NCI-H774 (cell line): ENCODE measurements at places on chromosomes 4 and X.

DNA sequence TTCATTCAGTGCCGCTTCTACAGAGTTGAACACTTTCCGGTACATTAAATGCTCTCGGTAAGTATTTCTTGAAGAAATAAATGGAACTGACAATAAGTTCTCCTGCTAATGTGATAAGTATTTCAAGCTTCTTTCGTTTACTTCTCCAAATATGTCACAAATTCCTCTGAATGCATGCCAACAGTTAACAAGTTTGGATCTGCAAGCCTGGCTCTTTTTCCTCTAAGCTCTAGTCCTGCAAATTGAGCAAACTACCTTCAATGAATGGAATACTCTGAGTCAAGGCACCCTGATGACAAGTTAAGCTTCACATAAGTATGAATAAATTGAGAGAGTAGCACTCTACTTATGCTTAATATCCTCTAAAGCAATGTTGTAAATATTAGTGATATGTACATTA lies 403.6 kb downstream of the PDGFC start:
- no peak for DNase-seq

DNA sequence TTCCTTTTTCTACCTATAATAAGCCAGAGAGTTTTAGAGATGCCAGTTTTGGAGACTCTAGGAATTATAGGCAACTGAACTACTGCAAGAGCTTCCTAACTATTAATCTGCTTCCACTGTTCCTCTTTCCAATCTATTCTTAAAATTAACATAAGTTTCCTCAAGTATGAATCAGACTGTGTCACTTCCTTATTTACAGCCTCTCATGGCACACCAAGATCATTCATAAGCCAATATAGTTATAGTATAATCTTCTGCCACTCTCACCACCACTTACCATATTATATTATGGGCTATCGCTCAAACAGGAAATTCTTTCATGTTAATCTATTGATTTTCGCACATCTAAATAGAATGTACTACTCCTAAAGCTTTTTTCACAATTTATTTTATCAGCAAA lies 383.5 kb downstream of the STPG2 start:
- DNase-seq = no peak

GRCh38 chr4:10020871-10021652 lies at the start of gene SLC2A9:
TSS of gene SLC2A9 (minus strand) at chr4:10021497. CDS start at chr4:10021429, 68 bp downstream.
- no peak for DNase-seq

GRCh38 chrX:72460715-72461114 lies 111.9 kb downstream of the HDAC8 start:
- no peak for DNase-seq

DNA sequence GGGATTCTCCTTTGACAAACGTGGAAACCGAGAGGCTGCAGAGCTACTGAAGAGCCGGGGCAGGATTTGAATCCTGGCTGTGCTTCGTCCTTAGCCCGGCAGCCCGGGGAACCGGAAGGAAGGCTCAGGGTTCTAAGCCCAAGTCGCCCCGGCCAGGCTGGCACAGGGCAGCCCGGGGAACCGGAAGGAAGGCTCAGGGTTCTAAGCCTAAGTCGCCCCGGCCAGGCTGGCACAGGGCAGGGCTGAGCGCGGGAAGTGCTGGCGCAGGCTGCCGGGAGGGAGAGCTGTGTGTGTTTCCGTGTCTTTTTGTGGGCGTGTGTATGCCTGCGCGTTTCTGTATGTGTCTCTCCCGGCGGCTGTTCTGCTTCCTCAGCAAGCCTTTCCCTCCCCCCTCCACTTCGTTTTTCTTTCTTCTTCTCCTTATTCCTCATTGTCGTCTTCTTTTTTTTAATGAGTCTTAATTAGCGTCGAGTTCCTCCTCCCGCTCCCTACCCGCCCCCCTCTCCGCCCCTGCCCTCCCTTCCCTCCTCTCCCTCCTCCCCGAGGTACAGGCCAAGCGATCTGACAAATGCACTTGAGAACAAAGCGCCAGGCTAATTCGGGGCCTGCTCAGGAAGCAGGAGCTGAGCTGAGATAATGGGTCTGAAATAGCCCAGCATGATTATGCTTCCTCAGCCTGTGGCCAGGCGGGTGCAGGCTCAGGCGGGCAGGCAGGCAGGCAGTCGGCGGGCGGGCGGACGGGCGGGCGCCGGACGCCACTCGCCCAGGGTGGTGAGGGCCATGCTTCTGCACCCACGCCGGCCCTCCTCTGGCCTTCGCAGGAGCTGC lies 65.9 kb downstream of the EFNB1 start:
- DNase-seq = peak; percentile 11

DNA sequence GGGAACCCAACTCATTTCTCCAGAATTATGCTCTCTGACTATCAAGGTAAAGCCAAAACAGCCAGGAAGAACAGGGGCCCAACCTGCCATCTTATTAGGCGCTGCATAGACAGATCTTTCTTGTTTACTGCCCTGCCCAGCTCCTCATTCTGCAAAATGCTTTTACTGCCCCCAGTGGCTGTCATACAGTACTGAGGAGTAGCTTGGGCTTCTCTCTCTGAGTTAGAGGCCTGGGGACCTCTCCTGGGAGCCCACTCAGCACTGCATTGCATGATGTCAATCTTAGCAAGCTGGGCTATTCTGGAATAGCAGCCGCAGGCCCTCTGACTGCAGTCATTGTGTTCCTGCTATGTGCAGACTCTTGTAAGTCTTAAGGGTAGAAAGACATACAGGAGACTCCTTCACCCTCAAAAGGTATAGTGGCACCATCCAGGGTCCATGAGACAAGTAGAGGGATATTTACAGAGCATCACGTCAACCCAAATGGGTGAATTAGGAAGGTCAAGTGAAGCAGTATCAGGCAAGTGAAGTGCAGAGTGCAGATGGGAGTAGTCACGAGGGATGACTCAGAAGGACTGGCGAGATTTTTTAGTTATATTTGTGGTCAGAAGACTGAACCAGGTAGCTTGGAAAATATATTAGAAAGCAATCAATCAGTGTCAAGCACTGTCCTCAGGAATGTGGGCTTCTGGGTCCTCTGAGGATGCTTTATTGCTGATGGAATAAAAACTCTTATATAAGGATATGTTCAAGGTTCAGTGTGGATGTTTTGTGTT lies 294.1 kb upstream of the SFRP2 start:
- DNase-seq = no peak

DNA sequence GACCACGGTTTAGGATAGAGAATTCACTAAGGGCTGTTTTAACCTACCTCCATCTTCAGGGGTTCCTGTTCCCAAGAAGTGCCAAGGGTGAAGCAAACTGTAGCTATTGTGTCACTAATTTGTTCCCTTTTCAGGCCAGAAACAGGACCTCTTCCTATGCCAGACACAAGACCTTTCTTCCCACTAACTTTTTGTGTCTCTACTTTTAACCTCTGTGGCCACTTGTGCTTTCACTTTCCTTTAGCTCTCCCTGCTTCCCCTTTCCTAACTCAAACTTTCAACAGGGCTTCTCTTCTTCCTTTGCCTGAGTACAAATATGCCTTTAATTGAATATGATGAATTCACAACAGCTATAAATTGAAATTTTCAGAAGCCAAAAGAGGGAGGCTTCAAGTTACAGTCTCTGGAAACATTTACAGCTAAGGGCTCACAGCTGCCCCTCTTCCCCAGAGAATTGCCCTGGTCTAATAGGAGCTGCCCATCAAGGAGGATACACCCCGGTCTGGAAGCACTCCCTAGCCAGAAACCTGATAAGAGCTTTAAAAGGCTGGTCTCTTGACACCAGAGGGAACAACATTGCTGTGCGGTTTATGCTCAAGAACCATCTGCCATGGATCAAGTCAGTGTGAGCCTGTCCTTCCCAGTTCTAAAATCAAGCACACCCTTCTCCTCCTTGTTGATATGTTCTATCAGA lies 61.7 kb upstream of the PLS3 start:
- no peak for DNase-seq
